T follicular helper cell (primary cell): ENCODE measurements at places on chromosomes 1 and 21.

DNA sequence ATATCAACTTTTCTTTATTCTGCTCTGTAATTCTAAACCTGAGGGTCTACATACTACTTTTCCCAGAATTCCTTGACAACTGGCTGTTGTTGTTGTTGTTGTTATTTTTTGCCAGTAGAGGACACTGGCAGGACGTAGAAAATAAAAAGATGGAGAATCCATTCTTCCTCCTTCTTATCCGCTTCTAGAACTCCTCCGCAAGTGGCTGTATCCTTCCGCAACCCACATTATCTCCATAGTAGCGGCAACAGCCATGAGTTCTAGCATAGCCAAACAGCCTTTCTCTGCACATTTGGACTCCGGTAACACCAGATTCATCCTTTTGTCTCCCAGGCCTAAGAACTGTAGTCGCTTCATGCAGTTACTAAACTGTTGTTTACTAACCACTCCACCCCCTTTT, 91.1 kb upstream of the CACHD1 start:
- no peak for DNase-seq

- DNase-seq = no peak
These were observed 48.1 kb downstream of the SYF2 start for GRCh38 chr1:25184001-25184762.

DNA sequence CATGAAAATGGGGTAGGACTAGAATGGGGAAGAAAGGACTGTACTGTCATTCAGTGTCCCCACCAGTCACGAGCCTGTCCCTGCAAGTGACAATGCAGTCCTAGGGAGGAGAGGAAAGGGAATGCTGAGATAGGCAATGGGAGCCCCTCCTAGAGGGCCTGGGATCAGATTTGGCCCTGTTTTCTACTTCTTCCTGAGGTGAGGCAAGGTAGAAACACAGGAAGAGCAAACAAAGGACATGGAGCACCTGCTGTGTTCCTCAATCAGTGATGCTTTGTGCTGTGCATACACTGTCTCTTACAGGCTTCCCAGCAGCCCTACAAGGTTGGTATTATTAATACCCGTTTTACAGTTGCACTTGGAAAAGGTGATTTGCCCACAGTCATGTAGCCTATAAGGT, 6.1 kb downstream of the FABP3 start:
- no peak for DNase-seq

- no peak for DNase-seq
These were observed 1.2 kb upstream of the ZNF124 start for GRCh38 chr1:247172996-247173395.

GRCh38 chr1:107541412-107541811, 400.6 kb downstream of the NTNG1 start:
- DNase-seq = no peak

- no peak for DNase-seq
These were observed 34.2 kb upstream of the GNPAT start for GRCh38 chr1:231206856-231207255.
